ENCODE measurements at places on chromosomes 13 and 19. TPM values are rescaled to one million over a fixed set of nuclear protein-coding genes. Genes with fewer than 3 reads are reported as not detected.

GRCh38 chr13:96898212-96898611 is 96.1 kb downstream of the OXGR1 start:
- H3K27me3 ChIP-seq, result no peaks in the 10 kb centered on the region
- H3K4me3 ChIP-seq, result no peak overlapping the region
- no peaks in the 10 kb centered on the region for H3K36me3 ChIP-seq
- DNase-seq, result no peak
- H3K4me1 ChIP-seq, result no peaks in the 10 kb centered on the region

TFPT gene
- 50.5 TPM for total RNA-seq

GRCh38 chr13:24134231-24134630 is 26.3 kb upstream of the SPATA13 start:
- no peak overlapping the region for H3K27ac ChIP-seq
- H3K27me3 ChIP-seq, result no peaks in the 10 kb centered on the region
- peaks cover 36% of the 10 kb centered on the region for H3K4me1 ChIP-seq
- DNase-seq, result no peak

GRCh38 chr13:34462843-34463242 is 479.2 kb upstream of the NBEA start:
- H3K4me3 ChIP-seq, result no peak overlapping the region
- no peak overlapping the region for H3K27ac ChIP-seq
- no peak for DNase-seq

GRCh38 chr19:32287811-32288227 is 57.6 kb upstream of the ZNF507 start:
- H3K4me3 ChIP-seq, result no peak overlapping the region
- no peaks in the 10 kb centered on the region for H3K36me3 ChIP-seq
- peak; percentile 43 for DNase-seq
- H3K27ac ChIP-seq, result no peak overlapping the region

GRCh38 chr19:1025960-1026782 is at the start of gene CNN2:
Gene CNN2, plus strand, starts transcription at chr19:1026608. Its CDS starts 54 bp downstream, at chr19:1026662.
- peaks cover 32% of the 10 kb centered on the region for H3K4me1 ChIP-seq
- DNase-seq, result peak; percentile 79
- H3K36me3 ChIP-seq, result peaks cover 10% of the 10 kb centered on the region
- H3K27me3 ChIP-seq, result no peaks in the 10 kb centered on the region
- H3K4me3 ChIP-seq, result peak within 1 kb of the TSS; percentile 91
